Memory B cell (primary cell): ENCODE measurements at places on chromosomes 16 and 17.

DNA sequence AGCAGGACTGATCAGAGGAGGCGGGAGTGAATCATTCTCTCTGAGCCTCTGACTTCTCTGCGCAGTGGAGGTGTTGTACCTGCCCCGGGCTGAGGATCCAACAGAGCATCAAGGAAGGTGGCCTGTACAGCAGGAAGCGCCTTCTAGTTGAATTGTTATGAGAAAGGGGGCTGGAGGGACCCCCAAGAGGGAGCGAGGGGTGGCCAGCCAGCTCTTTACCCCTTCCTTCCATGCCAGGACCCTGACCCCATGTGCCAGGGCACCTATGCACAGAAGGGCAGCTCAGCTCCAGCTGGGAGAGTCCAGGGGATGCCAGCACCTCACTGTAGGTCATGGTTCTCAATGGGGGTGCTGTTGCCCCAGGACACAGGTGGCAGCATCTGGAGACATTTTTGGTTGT lies 149.3 kb downstream of the SDK2 start:
- DNase-seq = no peak

- DNase-seq = no peak
Measured at GRCh38 chr17:1977583-1978395, 47.3 kb downstream of the RTN4RL1 start.

DNA sequence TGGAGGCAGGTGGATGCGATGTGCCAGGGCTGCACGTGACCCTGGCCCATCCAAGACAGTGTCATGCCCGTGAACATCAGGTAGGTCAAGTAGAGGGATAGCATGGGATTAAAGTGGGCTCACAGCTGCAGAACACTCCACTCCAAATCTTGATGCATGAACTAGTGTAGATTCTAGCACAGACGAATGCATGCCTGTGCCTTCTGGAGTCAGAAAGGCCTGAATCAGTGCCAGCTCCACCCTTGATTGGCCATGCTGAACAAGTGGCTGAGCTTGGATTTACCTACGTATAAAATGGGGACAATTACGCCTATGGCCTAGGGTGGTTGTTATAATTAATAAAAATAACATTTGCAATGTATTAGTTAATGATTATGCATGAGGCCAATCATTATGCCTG lies 10.6 kb downstream of the IRX3 start:
- no peak for DNase-seq

DNA sequence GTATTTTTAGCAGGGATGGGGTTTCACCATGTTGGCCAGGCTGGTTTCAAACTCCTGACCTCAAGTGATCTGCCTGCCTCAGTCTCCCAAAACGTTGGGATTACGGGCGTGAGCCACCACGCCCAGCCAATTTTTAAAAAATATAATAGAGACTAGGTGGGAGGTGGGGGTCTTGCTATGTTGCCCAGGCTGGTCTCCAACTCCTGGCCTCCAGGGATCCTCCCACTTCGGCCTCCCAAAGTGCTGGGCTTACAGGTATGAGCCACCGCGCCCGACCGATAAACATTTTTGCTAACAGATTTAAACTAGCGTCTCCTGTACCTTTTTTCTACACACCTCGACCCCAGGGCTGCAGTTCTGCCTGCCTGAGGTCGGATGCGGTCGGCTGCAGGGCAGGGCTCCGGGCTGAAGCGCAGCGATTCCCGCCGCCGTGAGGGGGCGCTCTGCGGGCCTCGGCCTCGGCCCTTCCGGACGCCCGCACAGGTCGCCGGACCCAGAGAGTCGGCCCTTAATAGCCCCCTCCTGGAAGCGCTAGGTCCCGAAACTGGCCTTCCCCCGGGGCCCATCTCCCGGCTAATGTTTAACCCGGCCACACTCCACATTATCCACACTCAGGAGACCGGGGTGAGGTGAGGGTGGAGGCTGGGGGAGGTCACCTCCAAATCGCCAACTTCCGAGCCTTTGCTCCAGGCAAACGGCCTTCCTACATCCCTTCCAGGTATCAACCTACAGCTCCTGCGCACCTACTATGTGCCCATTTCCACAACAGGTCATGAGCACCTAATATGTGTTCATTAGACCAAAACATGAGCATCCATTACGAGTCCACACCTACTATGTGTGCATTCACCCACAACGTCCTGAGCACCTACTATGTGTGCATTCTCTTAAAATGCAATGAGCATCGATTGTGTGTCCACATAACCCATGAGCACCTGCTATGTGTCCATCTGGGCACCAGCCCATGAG lies 2.0 kb upstream of the GLIS2 start:
- no peak for DNase-seq

- no peak for DNase-seq
Measured at GRCh38 chr17:47275245-47275984, 21.8 kb downstream of the ITGB3 start.

DNA sequence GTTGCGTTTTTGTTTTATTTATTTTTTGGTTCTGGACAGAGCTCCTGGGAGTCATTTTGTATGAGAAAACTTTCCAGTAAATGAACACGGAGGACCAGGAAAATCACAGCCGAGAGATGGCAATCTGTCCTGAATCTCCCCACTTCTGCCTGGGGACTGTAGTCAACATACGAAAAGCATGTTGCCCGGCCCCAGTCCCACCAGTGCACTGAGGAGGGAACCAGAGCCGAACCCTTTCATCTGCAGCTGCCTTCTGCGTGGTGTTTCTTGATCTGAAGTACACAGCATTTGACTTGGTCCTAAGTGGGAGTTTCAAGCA lies 18.9 kb downstream of the SNX11 start:
- no peak for DNase-seq

DNA sequence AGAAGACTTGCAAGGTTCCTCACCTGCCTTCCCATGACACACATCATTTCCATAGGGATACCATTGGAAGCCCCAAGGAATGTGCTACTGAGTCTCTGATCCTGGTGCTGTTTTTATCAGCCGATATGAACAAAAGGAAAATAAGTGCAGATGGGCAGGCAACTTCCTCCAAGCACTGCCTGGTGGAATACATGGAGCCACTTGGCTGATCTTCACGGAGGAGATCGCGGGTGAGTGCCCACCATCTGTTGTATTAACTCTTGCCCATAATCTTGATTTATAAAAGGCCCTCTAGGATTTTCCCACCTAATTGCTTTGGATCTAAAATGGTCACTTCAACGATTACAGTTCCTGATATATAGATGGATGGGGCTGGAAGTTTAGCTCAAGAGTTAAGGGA lies 24.7 kb upstream of the CDRT15 start:
- no peak for DNase-seq

DNA sequence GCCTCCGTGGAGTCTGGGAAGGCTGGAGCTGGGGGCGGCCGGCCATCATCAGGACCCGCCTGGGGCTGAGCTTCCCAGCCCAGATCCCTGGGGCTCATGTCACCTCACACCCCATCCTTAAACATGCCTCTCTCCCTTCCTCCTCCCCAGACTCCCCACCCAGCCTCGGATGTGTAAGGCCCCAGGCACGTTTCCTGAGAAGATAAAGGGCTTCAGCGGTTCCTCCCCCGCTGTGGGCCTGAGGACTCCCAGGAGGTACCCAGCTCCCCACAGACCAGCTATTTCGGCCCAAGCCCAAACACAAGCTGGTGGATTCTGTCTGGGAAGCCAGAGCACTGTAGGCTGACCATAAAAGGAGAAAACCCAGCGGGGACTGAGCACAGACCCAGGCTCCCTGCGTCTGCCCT lies 49.2 kb downstream of the MYH11 start:
- DNase-seq = no peak

DNA sequence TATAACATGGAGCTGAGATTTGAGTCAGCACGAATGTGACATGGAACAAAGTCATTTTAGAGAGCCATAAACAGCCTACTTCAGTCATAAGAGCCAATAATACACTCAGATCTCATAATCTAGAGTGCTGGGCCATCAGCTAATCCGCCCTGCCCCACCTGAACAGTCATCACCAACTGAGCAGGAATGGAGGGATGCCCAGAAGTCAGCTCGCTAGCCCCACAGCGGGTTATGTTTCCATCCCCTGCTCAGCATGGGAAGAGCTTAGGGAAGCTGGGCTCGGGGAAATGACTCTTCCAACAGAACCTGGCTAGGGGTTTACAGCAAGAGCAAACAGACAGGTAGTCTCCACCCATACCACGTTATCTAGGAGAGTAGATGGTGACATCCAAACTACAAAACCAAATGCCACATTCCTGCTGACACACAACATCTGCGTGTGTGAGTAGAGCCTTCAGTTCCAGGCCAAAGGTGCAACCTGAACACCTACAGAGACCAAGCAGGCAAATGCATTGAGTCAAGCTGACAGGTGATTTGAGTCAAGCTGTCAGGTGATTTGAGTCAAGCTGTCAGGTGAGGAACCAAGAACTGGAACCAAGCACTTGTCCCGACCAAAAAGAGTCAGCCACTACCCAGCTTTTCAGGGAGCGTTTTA lies 2.0 kb downstream of the TMEM11 start:
- DNase-seq = no peak

DNA sequence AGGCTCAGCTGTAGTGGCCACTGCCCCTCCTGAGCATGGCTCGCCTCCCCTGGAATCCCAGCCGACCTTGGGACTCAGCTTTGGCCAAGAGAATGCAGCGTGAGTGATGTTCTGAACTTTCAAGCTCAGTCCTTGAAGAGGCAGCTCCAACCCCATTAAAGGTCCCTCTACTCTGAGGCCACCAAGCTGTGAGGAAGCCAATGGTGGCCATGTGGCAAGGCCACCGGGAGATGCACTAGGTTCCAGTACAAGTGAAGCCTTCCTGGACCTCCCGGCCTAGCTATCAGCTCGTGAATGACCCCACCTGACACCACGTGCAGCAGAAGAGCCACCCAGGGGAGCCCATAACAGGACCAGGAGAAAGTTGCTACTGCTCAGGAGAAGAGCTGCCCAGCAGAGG lies 81.7 kb upstream of the GNG13 start:
- DNase-seq = no peak

DNA sequence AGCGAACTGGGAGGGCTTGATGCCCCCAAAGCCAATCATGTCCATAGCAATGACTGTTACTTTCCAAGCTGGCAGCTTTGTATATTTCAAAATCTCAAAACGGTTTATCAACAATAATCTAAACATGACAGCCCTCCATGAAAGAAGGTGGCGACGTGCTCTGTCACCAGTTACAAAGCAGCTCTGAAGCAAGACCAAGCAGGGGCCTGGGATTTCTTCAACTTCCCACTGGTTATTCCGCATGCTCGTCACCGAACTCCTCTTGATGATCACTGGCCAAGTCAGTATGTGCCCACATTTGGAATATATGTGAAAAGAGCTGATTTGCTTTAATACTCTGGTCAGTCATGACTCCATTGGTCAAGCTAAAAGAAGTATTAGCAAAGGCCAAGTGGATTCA lies 175.6 kb downstream of the VPS53 start:
- DNase-seq = no peak

DNA sequence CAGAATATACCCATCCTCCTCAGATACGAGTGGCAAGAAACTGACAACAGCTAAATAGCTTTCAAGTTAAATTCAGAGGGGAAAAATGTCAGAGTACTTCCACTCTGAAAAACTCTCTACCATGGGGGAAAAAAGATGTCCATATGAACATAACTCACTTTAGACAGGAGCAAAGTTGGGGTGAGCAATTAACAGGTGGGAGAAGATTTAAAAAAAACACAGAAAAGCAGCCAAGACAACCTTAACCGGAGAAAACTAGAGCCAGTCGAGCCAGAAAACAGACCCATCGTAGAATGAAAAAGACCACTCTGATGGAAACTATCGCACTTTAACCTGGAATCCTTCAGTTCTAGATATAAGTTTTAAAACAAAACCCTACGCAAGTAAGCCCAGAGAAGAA lies 833 bp downstream of the TERF2 start:
- DNase-seq = no peak
